ENCODE measurements at places on chromosomes 2 and 18. TPM values are rescaled to one million over a fixed set of nuclear protein-coding genes. Genes with fewer than 3 reads are reported as not detected.

DNA sequence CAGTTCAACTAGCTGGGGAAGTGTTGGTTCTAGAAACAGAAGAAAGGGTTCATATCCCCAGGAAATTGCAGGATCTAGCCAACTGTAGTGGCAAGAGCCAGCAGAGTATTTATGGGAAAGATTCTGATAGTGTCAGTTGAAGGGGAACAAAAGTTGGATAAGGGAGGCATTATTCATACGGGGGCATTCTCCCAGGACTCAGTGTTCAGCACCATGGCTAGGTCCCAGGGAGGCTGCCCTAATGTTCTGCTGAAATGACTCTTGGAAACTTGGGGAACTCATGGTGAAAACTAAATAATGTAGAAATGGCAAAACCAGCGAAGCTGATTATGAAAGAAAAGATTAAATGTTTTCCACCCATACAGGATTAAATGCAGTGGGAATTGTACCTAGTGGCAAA is 543.7 kb downstream of the TRIB2 start:
- no peak for DNase-seq

- peak; percentile 83 for DNase-seq
Observed at GRCh38 chr2:164840458-164840929, 1.1 kb downstream of the COBLL1 start.

- no peak for DNase-seq
Observed at GRCh38 chr2:177535958-177536504, 143.5 kb downstream of the AGPS start.

DNA sequence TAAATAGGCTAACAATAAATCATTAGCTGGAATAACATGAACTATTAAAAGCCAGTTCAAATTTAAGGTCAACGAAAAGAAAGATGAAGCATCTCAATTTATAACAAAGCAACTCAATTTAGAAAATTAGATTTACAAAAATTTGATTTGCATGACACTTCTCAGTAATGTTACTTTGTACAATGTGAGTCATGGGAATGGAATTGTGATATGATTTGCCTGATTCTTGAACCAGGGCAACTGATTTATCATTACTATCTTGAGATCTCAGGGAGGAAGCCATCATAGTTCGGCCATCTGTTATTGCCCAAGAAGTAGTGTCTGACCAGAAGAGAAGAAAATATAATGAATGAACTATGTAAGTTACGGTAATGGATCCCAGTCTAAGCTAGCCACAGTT is 193.1 kb downstream of the RIT2 start:
- DNase-seq: no peak

DNA sequence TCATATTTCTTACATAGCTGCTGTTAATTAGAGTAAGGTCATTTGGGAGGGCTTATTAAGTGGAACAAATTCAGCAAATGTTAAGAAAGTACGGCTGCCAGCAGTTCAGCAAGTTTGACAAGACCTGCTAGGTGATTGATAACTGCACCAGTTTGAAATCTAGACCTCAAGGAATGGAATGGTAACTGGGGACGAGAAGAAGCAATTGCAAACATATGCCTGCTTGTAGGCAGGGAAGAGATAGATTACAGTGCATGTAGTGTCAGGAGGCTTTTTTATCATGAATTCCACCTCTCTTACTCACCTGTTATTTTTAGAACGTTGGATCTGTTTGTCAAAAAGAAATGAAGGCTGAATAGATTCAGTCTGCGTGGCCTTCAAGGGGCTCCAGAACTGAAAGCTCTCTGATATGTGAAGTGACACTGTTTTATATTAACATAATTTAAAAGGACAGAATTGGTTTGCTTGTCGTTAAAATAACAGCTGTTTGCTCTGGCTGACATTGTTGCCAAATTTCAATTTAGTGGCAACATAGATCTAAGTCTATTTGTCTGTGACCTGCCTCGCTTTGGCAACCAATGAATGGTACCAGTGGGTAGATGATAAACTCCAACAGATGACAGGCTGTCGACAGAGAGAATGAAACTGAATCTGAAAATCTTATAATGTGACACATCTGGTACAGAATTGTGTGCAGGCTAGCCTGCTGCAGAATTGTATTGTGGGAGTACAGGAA is 199.3 kb downstream of the ZNF407 start:
- peak; percentile 6 for DNase-seq

- no peak for DNase-seq
Observed at GRCh38 chr18:71958605-71959004, 585.5 kb downstream of the CBLN2 start.

DNA sequence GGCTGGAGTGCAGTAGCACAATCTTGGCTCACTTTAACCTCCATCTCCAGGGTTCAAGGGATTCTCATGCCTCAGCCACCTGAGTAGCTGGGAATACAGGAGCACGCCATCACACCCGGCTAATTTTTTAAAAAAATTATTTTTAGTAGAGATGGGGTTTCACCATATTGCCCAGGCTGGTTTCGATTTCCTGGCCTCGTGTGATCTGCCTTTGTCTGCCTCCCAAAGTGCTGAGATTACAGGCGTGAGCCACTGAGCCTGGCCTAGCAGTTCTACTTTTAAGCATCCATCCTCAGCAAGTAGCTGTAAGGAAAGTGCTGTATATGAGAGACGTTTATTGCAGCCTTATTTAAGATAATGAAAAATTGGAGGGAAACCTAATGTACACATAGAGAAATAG is 79.7 kb downstream of the ZDBF2 start:
- no peak for DNase-seq

SMAD7 gene
- total RNA-seq: 23.3 TPM

LBX2 gene
- total RNA-seq: 7.6 TPM

GKN1 gene
- not detected for total RNA-seq

EFHD1 gene
- total RNA-seq: 4.4 TPM

GAD1 gene
- not detected for total RNA-seq
